ENCODE measurements at places on chromosomes 11 and 22.

DNA sequence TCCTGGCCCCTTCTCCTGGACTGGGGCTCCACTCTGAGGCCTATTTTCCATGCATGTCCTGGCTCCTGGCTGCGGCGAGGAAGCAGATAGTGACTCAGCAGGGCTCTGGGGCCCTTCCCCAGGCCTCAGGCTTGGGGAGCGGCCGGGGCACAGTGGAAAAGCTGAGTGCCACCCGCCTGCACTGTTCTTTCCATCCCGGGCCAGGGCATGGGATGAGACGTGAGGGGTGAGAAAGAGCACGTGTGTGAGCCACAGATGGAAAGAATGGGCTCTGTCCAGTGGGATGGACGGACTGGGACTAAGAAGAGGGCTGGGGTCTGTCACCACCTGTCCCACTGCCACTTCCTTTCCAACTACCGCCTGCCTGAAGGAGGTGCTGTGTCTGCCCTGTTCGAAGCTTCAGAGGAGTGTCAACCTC, 12.8 kb downstream of the SLC37A2 start:
- no peak for DNase-seq

DNA sequence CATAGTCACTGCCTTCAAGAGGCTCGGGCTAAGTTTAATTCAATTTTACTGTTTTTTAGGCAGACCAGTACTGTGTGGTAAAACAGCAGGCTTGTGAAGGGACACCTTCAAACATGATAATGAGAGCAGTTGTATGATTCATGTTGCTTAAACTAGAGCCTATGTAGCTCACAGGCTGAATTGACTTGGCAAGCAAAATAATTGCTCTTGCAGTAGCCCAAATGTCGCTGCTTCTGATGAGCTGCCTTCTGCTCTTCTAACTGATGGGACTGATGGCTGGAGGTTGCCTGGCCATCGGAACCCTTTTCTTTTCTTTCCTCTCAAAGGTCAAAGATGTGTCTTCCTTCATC, 137.6 kb downstream of the MAML2 start:
- DNase-seq = no peak

- peak; percentile 7 for DNase-seq
Observed at GRCh38 chr11:94196363-94196762, 67.7 kb downstream of the PANX1 start.

GRCh38 chr11:86443415-86443814, 68.7 kb downstream of the CCDC81 start:
- DNase-seq = no peak

GRCh38 chr11:88535916-88536547, 198.5 kb upstream of the CTSC start:
- DNase-seq = peak; percentile 89

GRCh38 chr11:70312401-70313357, 42.2 kb downstream of the PPFIA1 start:
- no peak for DNase-seq

DNA sequence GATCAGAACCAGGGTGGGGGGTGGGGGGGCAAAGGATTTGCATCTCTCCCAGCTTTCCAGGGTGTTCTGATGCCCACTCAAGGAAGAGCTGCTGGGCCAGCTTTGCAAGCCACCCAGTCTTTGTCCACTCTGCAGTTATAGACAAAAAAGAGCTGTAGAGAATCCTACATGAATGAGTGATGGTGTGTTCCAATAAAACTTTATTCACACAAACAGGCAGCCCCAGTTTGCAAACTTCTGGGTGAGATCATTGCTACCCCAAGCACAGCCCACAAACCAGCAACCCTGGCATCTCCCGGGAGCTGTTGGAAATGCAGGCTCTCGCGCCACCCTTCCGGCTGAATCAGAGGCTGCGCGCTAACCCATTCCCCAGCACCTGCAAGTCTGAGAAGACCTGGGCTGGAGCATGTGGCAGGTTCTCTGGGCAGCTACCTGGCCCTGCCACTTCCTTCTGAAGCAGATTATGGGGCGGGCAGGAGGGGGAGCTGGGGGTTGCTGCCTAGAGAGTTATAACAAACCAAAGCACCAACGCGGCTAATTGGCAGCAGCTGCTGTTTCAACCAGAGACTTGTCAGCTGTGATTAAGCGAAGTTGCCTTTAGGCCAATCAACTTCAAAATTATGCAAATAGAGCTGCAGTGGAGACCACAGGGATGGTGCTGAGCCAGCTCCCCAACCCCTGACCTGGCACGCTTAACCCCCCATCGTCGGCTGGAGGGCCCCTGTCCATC, 3.8 kb upstream of the SHISAL1 start:
- no peak for DNase-seq

- no peak for DNase-seq
Observed at GRCh38 chr22:32887324-32887980, 85.9 kb downstream of the TIMP3 start.

DNA sequence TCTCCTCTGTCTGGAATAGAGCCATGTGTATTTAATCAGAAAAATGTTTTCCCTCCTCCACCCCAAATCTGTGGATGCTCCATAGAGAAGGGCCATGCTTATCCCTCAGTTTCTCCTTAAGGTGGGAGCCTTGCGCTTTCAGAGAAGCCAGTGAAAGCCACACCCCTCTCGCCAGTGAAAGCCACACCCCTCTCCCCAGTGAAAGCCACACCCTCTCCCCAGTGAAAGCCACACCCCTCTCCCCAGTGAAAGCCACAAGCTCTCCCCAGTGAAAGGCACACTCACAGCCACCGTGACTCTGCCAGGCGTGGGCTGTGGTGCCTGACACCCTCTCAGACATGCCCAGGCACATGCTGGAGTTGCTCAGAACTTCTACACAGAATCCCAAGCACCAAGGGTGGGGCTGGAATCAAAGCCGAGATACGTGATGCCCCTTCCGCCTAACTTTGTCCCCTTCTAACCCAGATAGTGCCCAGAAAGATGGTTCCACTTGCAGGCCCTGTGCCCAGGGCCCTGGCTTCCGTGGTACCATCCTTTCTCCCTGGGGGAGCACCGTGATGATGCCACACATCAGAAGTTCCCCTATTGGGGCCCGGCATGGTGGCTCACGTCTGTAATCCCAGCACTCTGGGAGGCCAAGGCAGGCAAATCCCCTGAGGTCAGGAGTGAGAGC, 16.5 kb upstream of the PRR5 start:
- peak; percentile 87 for DNase-seq

DNA sequence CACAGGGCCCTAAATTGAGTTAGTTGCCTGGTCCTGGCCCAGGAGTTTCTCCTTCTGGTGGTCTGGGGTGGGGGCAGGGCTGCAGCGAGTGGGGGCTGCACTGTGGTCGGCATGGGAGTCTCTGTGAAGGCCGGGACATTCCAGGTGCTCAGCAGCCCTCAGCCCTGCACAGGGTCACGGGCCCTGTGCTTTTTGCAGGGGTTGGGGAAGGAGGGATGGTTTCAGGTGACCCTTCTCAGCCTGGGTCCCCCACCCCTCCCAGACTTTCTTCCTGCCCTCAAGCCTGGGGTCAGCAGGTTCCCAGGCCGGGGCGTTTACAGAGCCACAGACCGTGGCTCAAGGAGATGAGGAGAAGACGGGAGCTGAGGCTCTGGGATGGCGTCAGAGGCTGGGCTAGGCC, 7.8 kb downstream of the EMID1 start:
- no peak for DNase-seq

DNA sequence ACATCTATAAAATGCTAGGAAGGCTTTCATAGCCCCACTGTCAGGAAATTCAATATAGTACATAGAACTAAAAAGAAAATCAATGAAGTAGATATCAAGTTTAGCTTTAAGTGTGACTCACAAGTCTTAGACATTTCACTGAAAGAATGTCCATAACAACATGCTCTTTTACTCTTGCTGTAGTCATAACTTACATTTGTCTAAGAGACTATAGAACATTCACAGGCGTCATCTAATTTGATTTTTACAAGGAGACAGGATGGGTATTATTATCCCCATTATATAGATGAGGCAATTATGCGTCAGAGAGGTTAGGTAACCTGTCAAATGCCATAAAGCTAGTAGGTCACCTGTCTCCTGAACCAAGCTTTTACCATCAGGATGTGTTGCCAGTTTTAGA, 36.9 kb downstream of the BDNF start:
- DNase-seq = no peak

- DNase-seq = no peak
Observed at GRCh38 chr11:9562716-9563115, 10.8 kb upstream of the WEE1 start.

GRCh38 chr11:128399251-128400121, 187.9 kb downstream of the ETS1 start:
- peak; percentile 83 for DNase-seq

DNA sequence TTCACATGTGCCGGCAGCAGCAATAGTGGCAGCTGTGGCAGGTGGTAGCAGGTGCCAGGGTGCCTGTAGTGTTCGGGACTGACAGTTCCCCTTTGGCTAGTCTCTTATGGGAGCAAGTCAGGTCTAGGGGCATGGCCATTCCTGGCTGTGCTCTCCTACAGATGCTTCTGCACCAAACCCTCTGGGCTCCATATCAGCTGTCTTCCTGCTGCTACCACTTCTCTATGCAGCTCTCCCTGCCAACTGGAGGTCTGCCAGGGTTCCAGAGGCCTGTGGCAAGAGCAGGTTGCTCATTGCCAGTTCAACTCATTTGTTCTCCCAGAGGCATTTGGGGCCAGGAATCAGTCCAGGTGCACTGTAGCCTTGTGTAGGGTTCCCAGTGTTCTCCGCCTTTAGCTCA, 473.7 kb downstream of the JRKL start:
- no peak for DNase-seq
